Tracheal epithelial cell (primary cell): ENCODE measurements at places on chromosomes 4 and X. TPM values are rescaled to one million over a fixed set of nuclear protein-coding genes. Genes with fewer than 3 reads are reported as not detected.

CPLX1 gene
- total RNA-seq: not detected in 2 replicates

PDLIM5 gene
- 97.8 and 133 TPM in 2 replicates for total RNA-seq

FGG gene
- 0.21 TPM in 1 of 2 replicates, not detected in the other for total RNA-seq

FDCSP gene
- not detected in 2 replicates for total RNA-seq

BEX2 gene
- 29.4 and 32.5 TPM in 2 replicates for total RNA-seq

ATP1B4 gene
- total RNA-seq: not detected in 2 replicates

SPIN4 gene
- 1.4 and 1.5 TPM in 2 replicates for total RNA-seq

TDO2 gene
- under 0.01 TPM in 1 of 2 replicates, not detected in the other for total RNA-seq

UBE2K gene
- total RNA-seq: 14.2 and 23.9 TPM in 2 replicates

CFAP299 gene
- not detected in 2 replicates for total RNA-seq

MAPK10 gene
- 2.2 and 7.0 TPM in 2 replicates for total RNA-seq

TRPC5OS gene
- total RNA-seq: not detected in 2 replicates

NDNF gene
- total RNA-seq: not detected in 2 replicates
